ENCODE measurements at places on chromosomes 5 and 9. TPM values are rescaled to one million over a fixed set of nuclear protein-coding genes. Genes with fewer than 3 reads are reported as not detected.

GRCh38 chr9:21144603-21145002 lies 3.0 kb upstream of the IFNW1 start:
- DNase-seq = no peak

DNA sequence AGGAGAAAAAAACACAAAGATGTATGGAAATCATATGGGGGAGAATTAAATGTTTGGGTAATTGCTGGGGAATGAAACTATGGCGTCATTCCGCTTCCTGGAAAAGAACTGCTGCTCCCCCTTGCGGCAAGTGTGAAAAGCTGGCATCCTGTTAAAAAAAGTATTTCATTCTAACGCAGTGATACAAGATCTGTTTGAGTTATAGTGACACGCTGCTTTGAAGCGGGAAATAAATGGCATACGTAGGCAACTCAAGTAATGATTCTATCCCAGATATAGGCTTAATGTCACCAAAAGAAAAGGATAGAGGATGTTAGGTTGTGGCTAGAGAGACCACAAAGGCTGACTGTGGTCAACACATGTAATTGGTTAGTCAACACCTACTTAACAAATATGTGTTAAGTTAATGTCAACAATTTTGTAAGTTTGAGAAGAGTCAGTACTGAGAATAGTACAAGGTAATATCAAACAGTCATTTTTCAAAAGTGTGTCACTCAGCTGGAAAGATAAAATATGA lies 70.2 kb upstream of the ALDH1A1 start:
- peak; percentile 87 for DNase-seq

- DNase-seq = no peak
These were observed 50.9 kb upstream of the SLC44A1 start for GRCh38 chr9:105193560-105193959.

ELAVL2 gene
- total RNA-seq = not detected

PHYHD1 gene
- total RNA-seq = 8.0 TPM

DNA sequence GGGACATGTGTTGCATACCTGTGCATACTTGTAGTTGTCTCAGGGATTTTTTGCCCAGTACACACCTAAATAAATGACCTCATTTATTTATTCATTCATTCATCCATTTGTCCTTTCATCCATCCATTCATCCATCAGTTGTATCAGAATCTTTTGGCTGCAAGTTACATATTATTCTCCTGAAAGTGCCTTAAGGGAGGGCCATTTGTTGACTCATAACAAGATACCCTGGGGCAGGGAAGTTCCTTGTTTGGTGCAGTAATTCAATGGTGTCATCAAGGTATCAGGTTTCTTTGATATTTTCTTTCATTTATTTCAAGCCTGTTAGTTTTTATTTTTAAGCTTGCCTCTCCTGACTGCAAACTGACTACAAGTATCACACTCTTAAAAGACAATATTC lies 597.9 kb upstream of the TLE4 start:
- peak; percentile 15 for DNase-seq

GRCh38 chr5:123007182-123007581 lies 29.3 kb downstream of the PPIC start:
- no peak for DNase-seq

GRCh38 chr5:124561451-124561850 lies 185.0 kb downstream of the ZNF608 start:
- DNase-seq = no peak

- no peak for DNase-seq
These were observed 87.8 kb downstream of the NTNG2 start for GRCh38 chr9:132249690-132250089.

GRCh38 chr9:89903141-89903475 lies 298.3 kb downstream of the GADD45G start:
- DNase-seq = no peak

DNA sequence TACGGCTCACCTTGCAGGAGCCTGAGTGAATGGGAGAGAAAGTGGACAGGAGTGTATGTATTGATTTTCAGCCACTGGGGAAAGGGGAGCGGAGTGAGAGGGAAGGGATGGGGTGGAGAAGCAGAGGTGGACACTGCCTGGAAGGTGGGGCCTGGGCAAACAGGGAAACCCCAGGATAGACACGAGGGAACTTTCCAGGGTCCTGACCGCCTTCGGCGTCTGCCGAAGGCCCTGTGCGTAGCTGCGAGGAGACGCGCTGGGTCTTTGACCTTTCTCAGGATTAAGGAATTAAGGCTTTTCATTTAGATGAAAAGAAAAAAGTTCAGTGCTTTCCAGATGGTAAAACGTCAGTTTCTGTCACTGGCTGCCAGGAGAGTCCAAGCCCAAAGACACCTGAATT lies 134.6 kb upstream of the RAPGEF1 start:
- DNase-seq = no peak

- DNase-seq = no peak
These were observed 44.4 kb upstream of the ROR2 start for GRCh38 chr9:91994422-91994821.

- DNase-seq = no peak
These were observed 143.0 kb upstream of the PRLR start for GRCh38 chr5:35373249-35373648.

EIF4E1B gene
- total RNA-seq = not detected

- no peak for DNase-seq
These were observed 212.7 kb downstream of the DCP2 start for GRCh38 chr5:113189291-113189690.

DNA sequence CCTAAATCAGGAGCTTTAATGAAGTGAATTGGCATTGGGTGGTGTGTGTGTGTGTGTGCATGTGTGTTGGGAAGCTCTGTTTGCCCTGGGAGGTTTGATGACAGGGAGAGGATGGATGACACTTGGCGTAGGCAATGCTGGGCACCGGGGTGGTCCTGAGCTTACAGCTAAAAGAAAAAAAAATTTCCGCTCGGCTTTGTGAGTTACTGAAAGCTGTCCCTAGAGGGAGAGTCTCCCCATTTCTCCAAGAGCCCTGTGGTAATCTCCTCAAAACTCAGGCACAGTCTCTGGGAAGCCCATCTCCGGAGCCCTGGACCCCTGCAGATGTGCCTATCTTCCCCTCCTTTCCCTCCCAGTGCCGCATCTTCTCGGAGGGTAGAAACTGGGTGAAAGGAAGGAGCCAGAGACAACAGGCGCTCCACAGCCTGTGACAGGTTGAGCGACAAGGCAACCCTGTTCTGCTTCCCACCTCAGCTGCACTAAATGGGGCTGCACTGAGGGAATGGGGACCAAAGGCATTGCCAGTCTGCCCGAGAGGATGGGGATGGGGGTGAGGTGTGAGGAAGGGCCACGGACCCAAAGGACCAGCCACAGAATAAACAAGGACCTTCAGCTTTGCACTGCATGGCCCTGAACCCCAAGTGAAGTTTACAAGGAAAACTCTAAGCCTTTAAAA lies 35.8 kb upstream of the TIFAB start:
- no peak for DNase-seq

DNA sequence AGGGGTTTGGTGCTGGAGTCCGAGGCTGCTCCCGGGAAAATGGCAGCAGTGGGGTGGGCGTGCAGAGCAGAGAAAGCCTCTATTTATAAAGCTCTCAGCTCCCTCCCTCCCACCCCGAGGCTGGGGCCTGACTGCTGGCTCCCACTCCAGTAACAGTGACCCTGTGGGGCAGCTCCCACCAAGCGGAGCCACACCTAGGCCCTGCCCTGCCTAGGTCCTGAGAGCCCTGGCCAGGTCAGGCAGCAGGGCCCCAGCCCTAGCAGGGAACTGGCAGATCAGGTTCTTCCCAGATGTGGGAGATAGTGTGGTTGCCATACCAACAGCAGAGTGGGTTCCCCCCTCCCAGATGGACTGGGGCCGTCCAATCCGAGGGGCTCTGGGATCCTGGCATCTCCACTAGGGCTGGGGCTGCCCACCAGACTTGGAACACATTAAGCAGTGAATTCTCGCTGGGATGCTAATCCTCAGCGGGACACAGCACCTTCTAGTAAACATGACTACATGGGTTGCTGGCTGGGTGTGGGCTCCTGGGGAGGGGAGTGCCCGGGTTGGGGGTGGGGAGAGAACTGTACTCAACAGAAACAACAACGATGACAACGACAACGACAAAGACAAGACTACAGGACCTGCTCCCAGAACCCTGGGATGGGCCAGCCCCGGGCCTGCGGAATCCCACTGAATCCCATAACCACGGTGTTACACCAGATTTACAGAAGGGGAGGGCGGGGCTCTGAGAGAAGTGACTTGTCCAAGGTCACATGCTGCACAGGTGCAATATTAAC lies 1.5 kb downstream of the SH3GLB2 start:
- peak; percentile 63 for DNase-seq

SAXO1 gene
- not detected for total RNA-seq

DNA sequence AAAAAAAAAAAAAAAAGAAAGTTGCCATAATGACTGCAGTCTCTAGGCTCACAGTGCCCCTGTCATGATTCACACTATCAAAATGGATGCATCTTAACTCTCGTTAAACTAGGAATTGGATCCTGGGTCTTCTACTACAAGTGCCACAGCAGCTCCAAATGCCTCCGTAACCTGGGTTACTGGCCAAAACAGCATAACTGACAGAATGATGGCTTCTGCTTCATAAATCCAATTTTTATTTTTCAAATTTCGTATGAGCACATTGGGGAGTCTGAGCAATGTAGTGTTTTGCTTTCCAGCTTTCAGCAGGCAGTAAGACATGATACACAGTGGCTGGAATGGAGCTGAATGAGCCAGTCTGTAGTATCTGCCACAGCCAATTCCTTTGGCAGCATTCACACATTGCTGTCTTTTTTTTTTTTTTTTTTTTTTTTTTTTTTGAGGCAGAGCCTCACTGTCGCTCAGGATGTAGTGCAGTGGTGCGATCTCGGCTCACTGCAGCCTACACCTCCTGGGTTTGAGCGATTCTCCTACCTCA lies 36.0 kb upstream of the NPM1 start:
- no peak for DNase-seq

ADGRD2 gene
- total RNA-seq = not detected

SOHLH1 gene
- not detected for total RNA-seq

DNA sequence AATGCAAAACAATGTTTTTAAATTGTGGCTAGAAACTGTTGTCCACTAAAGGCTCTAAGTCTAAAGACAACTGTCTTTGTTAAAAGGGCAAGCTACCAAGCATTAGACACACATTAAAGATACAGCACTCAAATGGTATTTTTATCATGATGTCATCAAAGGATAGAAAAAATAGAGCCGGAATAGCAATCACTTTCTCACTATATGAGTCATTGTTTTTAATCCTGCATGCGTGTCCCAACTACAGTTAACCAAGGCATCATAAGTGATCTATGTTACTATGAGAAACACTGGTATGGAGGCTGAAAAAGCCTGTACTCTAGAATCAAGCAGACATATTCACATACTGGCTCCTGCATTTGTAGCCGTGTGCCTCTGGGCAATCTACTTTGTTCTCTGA lies 1.9 kb upstream of the PJA2 start:
- DNase-seq = peak; percentile 50

DNA sequence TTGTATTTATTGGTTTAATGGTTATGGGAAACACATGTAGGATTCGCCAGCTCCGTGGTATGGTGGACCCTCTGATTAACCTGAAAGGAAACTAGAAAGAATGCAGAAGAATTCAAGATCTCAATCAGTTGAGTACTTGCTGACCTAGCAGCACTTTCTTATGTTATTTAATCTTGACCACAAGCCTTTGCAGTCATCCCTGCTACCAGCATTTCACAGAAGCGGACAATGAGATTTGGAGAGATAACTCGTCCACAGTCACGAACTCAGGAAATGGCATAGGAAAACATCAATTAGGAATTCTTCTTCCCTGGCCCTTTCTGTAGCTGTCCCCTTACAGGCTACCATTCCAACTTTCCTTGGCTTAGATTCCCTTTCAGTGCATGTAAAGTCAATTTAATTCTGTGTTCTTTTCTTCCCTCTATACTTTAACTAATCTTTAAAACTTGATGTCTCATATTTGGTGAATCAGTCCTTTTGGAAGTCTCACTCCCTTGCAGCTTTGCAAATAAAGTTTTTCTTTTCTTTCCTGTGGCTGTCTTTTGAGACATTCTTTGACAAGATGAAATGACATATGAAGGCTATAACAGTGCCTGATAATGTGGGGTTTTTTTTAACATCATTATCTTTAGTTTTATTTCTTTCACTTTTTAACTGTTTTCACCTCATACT lies 1.3 kb upstream of the SLC44A1 start:
- DNase-seq = no peak

TMEM203 gene
- total RNA-seq = 41.8 TPM

DNA sequence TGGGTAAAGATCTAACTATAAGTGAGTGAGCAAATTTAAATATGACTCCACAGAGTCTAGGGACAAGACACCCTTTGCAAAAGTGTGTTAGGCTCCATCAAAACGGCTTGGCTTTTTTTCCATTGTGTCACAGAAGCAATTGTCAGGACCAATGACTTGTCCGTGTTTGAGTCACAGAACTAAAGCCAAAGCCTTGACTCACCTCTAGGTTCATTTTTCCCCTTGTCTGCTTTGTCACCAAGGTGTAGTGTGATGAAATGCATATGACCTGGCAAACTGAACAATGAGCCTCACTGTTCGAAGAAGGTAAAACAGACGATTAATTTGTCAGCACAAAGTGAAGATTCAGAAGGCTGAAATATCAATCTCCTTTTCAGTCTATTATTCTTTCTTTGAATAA lies 331.0 kb downstream of the GLIS3 start:
- DNase-seq = no peak

- DNase-seq = no peak
These were observed 622.2 kb downstream of the CDH9 start for GRCh38 chr5:26415987-26416779.

- no peak for DNase-seq
These were observed 95.0 kb upstream of the PRR16 start for GRCh38 chr5:120368923-120369715.

KIF27 gene
- 8.5 TPM for total RNA-seq

GRCh38 chr9:128072144-128073021 lies 4.4 kb downstream of the SLC25A25 start:
- DNase-seq = peak; percentile 92

DNA sequence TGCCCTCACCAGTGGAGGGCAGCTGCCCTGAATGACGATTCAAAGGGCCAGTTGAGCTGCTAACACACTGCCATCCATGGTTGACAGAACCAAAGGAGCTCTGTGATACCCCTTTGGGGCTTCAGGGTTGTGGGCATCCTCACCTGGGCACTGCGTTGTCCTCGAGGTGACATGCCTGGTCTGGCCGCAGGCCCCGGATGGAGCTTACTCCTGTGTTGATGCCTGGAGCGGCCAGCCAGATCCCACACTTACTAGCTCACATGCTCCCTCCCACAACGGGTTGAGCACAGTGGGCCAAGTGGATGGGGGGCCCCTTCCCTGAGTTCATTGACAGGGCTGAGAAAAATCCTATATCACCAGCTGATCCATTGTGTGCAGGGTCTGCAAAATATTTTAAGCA lies 898.9 kb downstream of the TAF11L14 start:
- no peak for DNase-seq

DNA sequence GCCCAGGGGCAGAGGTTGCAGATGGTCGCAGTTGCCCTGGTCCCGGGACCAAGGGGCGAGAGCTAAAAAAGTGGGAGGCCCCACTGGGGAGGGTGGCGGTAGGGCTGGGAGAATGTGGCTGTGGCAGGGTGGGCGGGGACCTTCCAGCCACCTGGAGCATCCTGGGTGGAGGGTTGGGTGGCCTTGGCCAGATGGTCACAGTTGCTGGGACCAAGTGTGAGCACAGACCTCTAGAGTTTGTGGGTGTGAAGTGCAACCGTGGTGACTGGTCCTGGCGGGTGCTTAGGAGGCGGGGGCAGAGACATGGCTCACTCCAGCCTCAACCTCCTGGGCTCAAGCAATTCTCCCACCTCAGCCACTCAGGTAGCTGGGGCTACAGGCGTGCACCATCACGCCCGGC lies 5.7 kb upstream of the TRAF2 start:
- no peak for DNase-seq
